ENCODE measurements at places on chromosomes 5 and 9.

GRCh38 chr5:3310541-3311261 is 284.9 kb upstream of the IRX1 start:
- DNase-seq = no peak

DNA sequence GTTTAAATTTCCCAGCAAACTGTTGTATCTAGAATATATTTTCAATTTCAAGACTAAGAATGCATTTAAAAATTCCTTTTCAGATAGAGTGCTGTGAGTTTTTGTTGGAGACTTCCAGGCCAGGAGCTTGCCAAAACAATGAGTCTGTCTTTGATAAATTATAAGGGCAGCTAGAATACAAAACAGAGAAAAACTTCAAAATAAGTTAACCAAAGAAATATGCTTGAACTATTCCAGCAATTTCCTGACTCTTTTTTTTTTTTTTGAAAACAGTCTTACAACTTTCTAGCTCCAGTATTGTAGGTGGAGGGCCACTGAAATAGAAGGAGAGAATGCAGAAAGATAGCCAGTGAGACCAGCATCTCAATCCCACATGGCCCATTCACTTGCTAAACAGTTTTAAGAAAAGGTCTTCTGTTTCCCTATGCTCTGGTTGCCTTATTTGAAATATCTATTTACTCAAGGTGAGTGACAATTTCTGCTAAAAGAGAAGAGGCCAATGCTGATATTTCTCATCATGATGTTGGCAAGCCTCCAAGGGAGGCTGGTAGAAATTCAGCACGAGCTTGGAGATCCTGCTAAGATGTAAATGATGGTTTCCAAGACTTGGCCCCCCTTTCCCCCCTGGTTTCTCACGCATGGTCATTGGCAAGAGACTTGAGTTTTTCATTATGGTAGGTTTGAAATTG is 103.2 kb downstream of the USP20 start:
- DNase-seq = no peak

GRCh38 chr9:118091226-118091625 is 387.0 kb downstream of the TLR4 start:
- DNase-seq = no peak

GRCh38 chr5:157245476-157245875 is 20.4 kb upstream of the CYFIP2 start:
- no peak for DNase-seq

DNA sequence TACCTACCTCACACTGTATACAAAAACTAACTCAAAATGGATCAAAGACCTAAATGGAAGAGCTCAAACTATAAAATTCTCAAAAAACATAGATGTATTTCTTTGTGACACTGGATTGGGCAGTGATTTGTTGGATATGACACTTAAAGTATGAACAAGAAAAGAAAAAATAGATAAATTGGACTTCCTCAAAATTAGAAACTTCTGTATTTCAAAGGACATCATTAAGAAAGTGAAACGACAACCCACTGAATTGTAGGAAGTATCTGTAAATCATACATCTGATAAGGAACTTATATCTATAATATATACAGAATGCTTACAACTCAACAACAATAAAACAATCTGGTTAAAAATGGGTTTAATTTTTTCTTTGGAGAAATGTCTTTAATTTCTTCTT is 96.7 kb downstream of the NRG2 start:
- DNase-seq = no peak

DNA sequence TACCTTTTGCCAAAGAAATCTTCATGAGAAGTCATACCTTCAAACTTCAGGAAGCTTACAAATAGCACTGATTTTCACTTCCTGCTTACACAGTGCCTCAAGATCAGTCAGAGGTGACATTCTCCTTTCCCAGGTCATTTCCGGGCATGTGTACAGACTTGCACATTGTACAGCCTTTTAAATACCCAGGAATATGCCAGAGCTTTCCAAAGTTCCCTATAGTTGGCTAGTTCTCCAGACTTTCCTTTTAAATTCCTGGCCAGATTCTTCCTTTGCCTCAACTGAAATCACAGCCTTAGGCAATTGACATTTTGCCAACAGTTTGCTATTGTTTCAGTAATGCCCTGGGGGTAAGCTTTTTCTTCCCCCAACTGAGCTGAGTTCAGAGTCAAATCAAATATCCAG is 47.2 kb downstream of the RFX3 start:
- no peak for DNase-seq

GRCh38 chr9:121769939-121770338 is 118.5 kb downstream of the DAB2IP start:
- no peak for DNase-seq

DNA sequence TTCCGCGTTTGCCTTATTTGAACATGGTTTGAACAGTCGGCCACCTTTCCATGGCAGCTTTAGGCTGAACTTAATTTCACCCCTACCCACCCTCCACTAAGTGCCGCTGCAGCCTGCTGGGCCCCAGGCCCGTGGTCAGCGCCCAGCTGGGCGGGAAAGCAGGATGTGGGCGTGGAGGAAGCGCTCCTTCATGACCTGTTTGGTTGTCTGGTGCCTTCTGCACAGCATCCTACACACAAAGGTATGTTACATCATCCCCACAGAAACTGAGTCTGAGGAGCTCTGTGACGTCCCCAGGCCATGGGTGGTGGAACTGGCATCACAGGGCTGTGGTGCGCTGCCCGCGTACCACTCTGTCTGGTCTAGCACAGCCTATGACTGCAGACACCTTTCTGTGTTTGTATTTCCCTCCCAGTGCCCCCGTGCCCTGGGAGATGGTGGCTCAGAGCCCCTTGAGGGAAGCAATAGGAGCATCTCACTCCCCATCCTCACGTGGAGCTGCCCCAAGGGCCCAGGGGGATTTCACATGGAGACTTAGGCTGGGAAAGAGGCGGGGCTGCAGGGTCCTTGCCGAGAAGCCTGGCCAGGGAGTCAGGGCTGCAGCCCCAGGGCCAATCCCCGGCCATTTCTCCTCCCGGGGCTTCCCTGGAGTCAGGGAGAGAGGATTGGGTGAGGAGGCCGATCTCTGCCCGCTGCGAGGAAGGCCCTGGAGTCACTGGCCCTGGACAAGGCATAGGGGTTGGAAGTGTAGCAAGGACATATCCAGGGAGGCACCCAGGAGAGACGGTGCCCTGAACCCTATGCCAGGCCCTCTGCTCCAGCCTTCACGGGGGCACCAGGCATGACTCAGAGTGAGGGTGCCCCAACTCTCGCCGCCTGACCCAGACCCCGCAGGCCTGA is 37.5 kb upstream of the SUSD3 start:
- no peak for DNase-seq

GRCh38 chr9:134231330-134231745 is 67.0 kb upstream of the RNU6ATAC start:
- no peak for DNase-seq

DNA sequence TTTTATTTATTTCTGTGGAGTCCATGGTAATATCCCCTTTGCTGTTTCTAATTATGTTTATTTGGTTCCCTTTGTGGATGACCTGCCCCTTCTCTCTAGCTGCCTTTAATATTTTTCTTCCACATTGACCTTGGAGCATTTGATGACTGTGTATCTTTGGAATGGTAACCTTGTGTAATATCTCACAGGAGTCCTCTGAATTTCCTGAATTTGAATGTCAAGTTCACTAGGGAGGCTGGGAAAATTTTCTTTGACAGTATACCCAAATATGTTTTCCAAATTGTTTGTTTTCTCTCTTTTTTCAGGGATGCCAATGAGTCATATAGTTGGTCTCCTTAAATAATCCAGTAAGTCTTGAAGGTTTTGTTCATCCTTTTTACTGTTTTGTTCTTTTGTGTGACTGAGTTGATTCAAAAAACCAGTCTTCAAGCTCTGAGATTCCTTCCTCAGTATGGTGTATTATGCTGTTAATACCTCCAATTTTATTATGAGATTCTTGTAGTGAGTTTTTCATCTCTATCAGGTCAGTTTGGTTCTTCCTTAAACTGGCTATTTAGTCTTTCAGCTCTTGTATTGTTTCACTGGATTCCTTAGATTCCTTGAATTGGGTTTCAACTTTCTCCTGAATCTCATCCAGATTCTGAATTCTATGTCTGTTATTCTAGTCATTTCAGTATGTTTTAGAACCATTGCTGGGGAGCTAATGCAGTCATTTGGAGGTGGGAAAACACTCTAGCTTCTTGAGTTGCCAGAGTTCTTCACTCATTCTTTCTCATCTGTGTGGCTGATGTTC is 349.0 kb upstream of the TARS1 start:
- DNase-seq = no peak

DNA sequence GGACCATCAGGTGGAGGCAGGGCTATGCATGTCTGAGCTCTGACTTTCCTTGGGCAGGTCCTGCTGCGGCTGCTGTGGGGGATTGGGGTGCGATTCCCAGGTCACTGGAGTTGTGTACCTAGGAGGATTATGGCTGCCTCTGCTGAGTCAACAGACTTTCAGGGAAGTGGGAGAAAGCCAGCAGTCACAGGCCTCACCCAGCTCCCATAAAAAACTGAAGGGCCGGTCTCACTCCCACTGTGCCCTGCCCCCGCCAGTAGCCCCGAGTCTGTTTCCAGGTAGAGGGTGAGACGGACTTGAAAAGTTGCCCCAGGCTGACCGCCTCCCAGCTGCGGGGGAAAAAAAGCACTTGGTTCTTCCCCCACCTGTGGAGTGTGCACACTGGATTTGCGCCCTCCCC is 76.7 kb downstream of the FAM170A start:
- DNase-seq = no peak

DNA sequence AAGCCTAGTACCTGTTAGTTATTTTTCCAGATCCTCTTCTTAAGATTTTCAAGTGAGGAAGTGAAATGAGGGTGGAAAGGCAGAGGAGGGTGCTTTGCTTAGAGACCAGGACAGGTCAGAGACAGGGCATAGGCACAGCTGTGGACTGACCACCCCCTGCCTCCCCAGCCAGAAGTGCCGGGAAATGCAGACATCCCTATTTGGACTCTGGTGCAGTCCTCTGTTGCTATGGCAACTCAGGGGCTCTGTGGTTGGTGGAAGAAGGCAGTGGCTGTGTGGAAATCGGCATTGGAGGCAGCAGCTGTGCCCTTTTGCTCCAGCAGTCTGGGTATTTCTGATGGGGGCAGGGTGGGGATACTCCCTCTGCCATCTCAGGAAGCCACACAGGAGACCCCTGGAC is 43.3 kb upstream of the NDFIP1 start:
- DNase-seq = no peak

DNA sequence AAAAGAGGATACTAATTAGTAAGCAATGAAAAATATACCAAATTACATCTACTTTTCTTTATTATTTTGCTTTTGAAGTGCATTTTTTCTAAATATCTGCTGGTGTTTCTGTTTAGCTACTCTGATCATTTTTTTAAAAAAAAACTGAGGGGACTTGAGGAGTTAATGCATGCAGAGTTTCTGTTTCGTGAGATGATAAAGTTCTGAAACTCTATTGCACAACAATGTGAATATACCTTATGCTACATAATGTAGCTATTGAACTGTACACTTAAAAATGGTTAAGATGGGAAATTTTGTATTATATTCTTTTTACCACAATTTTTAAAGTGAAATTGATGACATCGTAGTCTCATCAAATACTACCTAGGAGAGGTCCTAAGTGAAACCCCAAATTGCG is 288.3 kb upstream of the NR4A3 start:
- no peak for DNase-seq

- DNase-seq = no peak
These were observed 35.2 kb upstream of the CRB2 start for GRCh38 chr9:123320814-123321213.

DNA sequence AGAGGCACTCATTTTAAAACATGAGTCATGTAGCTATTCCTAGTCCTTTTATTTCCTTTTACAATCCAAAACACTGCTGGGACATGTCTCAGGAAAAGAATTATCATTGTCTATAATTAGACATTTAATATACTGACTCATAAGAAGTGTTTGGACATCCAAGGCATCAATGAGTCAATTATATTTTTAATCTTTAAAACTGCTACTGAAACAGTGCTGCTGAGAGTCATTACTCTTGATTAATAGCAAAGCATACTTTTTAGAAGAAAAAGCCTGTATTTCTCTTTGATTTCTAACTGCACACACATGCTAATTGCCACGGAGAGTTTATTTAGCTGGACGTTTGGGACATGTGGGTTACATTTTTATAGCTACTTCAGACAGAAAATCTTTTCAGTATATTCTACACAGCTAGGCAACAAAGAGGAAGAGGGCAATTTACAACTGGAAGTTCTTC is 1249.0 kb upstream of the CDH18 start:
- DNase-seq = no peak

All from activated T-cell treated with anti-CD3 and anti-CD28 coated beads, Interleukin-2, amount 50 U/mL, for 24 hours (primary cell).